NCI-H2081 (cell line): ENCODE measurements at places on chromosomes 2 and 18.

DNA sequence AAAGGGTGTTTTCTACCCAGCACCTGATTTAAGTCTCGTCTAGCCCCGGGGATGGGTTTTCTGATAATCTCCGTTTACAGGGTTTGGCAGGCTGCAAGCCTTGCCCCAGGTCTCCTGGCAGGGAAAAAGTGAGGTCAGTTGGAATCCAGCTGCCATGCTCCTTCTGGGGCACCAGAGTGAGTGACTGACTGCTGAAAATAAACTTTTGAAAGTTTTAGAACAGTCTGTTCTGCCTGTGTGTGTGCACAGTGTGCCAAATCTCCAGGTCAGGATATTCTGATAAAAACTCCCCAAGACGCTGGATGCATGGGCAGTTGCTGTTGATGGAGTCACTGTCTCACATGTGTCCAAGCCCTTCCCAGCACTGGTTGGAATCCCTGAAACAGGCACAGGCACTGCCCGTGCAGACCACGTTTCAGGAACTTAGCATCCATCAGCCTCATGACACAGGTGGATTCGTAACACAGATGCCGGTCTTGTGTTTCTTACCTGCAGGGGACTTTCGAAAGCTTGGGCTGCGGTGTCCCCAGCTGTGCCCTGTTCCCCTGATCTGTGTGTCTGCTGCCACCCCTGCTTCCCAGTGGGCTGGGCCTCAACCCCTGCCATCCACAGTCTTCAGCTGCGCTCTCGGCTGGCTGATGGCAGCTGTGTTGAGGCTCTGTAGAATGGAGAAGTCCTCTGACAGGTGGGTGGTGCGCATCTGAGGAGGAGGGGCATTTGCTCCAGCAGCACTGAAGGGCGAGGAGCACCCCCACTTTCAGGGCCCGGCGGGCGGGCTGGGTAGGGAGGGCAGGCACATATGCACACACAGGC is 65.0 kb downstream of the SH3RF3 start:
- DNase-seq: no peak

DNA sequence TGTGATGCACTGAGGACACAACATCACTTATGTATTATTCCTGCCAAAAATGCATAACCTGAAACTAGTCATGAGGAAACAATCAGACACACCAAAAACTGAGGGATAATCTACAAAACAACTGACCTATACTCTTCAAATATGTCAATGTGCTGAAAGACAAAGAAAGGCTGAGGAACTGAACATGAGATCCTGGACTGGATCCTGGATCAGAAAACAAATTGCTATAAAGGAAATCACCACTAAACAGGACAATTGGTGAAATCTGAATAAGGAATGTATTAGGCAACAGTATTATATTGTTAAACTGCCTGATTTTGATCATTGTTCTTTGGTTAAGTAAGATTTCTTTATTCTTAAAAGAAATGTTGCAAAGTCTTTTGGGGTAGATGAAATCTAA is 28.8 kb downstream of the CUL3 start:
- no peak for DNase-seq

GRCh38 chr2:149767516-149767974 is 180.0 kb upstream of the MMADHC start:
- no peak for DNase-seq

- no peak for DNase-seq
Observed at GRCh38 chr2:164972216-164972615, 16.9 kb upstream of the SLC38A11 start.

- no peak for DNase-seq
Observed at GRCh38 chr2:147511491-147511948, 333.3 kb upstream of the ACVR2A start.

DNA sequence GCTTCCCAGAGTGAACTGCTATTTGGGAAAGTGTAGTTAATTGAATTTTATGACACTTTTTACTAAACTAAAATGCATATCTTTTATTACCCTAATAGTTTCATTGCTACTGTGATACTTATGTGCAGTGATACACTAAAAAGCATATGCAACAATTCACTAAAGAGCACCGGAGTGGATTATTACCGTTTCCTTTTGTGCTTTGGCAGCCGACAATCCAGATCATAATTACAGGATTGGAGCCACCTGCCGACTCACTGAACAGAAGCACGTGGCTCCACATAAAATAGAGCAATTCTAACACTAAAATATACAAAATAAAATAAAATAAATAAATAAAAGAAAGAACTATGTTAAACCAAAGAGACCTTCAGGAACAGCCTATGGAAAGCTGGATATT is 583.4 kb downstream of the NRXN1 start:
- peak; percentile 85 for DNase-seq

DNA sequence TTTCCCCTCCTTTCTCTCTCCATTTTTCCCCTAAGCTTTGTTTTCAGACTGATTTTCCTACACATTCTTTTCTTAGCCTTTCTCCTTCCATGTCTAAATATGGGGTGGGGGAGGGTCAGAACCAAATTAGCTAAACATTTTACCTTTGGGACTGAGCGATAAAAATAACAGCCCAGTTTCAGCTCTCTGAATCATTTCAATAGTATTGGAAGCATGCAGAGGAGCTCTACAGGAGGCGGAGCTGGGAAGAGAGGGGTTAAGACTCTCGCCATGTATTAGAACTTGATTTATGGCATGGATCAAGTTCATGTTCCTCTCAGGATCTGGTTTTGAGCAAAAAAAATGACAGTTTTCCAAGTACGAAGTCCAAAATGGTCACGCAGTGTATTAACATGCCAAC is 109.1 kb downstream of the CPO start:
- DNase-seq: no peak

DNA sequence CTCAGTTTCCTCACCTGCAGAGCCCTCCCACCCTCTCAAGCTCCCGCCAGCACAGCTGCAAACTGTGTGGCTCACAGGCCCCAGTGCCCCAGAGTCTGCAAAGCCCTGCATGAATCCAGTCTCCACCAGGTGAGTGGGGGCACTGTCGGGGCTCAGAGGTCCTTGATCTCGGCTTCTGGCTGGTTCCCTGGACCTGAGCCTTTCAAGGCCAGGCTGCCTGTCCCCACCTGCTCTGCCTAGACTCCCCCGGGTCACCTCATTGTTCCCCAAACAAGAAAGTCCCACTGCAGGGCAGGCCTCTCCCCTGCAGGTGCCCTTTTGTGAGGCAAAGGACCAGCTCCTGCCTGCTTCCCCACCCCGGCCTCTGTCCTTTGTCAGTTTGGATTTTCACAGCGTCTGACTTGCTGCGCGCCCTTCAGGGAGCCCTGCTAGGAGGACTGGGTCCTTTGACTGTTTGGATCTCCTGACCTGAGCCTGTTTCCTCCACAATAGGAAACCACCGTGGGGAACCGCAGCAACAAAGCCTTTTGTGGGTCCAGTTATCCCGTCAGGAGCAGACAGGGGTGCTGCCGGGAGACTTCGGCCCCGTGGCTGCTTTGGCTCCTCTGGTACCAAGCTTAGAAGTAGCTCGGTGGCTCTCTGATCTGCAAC is 200.5 kb upstream of the HDAC4 start:
- no peak for DNase-seq

- DNase-seq: no peak
Observed at GRCh38 chr2:3701071-3701470, 2.3 kb upstream of the DCDC2C start.

DNA sequence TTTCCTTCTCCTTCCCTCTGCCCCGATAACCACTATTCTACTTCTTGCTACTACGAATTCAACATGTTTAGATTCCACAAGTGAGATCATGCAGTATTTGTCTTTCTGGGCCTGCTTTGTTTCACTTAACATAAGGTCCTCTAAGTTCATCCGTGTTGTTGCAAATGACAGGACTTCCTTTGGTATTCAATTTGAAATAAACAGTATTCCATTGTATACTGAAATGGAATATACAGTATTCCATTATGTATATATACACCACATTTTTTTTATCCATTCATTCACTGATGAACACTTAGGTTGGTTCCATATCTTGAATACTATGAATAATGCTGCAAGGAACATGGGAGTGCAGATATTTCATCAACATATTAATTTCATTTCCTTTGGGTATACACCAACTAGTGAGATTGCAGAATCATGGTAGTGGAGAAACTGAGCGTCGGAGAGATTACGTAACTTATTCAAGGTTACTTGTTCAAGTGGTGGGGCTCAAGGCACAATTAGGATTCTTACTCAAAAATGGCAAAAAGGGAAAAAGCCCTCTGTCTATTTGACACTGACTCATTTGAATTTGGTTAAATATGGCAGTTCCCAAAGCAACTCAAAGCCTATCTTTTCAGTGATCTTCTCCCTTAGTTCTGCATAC is 85.1 kb downstream of the CHN1 start:
- DNase-seq: no peak

DNA sequence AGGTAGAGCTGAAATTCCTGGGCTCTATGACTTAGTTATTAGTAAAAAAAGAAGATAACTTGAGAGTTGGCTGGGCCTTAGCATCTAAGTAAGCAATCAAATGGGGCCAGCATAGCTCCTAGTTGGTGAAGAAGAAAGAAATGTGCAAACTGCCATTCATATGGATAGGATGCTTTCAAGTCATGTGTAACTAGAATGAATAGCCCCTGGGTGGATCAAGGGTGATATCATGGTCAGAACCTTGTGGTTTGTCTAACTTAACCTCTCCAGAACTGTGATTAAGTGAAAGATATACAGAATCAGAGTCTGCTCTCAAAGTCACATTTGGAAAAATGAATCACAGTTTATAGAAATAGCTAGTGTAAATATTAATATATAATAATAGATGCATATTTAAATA is 198.7 kb upstream of the DTNA start:
- DNase-seq: no peak
